ENCODE measurements at places on chromosomes 13 and 19. TPM values are rescaled to one million over a fixed set of nuclear protein-coding genes. Genes with fewer than 3 reads are reported as not detected.

CERS1 gene
- 2.3 TPM for total RNA-seq

APOC1 gene
- total RNA-seq = 417 TPM

CRX gene
- not detected for total RNA-seq

MICOS13 gene
- total RNA-seq = 37.9 TPM

OR7A10 gene
- not detected for total RNA-seq

CC2D1A gene
- 9.7 TPM for total RNA-seq

ITGBL1 gene
- not detected for total RNA-seq

SPRED3 gene
- total RNA-seq = 0.15 TPM

PLIN5 gene
- 1.8 TPM for total RNA-seq

CACNA1A gene
- total RNA-seq = not detected

JAK3 gene
- 2.8 TPM for total RNA-seq

OR7A5 gene
- not detected for total RNA-seq

GRCh38 chr13:43822969-43823368, 36.2 kb upstream of the ENOX1 start:
- no peak for DNase-seq

- no peak for DNase-seq
Measured at GRCh38 chr19:17391371-17392151, 2.4 kb downstream of the CCDC194 start.

- peak; percentile 57 for DNase-seq
Measured at GRCh38 chr19:588093-588740, 1.5 kb upstream of the HCN2 start.

DNA sequence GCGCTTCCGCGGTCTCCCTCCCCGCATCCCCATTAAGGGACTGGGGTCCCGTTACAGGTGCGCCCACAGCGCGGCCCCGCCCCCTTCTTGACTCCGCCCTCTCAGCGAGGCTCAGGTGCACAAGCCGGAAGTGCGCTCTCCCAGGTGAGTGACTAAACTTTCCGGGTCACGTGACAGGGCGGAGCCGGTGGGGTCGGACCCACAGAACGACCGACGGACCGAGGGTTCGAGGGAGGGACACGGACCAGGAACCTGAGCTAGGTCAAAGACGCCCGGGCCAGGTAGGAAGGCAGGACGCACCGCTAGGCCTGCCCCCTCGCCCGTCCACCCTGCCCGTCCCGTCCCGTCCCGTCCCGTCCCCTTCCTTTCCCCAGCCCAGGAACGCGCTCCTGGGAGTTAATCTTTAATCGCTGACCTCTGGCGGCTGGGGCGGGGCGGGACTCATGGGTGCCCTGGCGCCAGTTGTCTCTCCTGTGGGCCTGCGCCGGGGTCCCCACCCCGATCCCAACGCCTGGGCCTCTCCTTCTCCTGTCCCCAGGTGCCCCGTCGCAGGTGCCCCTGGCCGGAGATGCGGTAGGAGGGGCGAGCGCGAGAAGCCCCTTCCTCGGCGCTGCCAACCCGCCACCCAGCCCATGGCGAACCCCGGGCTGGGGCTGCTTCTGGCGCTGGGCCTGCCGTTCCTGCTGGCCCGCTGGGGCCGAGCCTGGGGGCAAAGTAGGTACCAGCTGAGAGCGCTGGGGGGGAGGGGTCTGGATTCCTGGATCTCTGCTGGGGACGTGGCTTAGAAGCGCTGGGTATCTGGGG, at the start of gene CRB3:
CRB3 (plus strand) TSS at position 202 of the 804 bp plus-strand sequence; CDS start at position 633, 431 bp downstream.
- peak; percentile 73 for DNase-seq

DNA sequence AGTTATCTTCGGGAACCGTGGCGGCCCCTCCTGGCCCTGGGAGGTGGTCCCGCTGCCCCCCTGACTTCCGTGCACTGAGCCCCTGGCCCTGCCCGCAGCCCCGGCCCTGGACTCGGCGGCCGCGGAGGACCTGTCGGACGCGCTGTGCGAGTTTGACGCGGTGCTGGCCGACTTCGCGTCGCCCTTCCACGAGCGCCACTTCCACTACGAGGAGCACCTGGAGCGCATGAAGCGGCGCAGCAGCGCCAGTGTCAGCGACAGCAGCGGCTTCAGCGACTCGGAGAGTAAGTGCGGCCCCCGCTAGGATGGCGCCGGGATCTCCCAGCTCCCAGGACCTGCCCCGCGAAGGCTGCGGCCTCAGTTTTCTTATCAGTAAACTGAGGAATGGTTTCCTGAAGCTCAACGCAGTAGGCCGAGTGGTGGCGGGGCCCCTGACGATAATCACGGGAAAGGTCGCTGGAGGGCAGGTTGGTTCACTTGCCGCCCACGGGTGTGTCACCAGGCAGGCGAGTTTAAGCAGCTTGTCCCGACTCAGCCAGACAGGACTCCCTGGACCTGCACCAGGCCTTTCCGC, 924 bp downstream of the RGCC start:
- DNase-seq = no peak

- DNase-seq = no peak
Measured at GRCh38 chr13:71828117-71828516, 38.9 kb downstream of the DACH1 start.

- DNase-seq = peak; percentile 83
Measured at GRCh38 chr19:18961767-18962620, 21.0 kb upstream of the HOMER3 start.

DNA sequence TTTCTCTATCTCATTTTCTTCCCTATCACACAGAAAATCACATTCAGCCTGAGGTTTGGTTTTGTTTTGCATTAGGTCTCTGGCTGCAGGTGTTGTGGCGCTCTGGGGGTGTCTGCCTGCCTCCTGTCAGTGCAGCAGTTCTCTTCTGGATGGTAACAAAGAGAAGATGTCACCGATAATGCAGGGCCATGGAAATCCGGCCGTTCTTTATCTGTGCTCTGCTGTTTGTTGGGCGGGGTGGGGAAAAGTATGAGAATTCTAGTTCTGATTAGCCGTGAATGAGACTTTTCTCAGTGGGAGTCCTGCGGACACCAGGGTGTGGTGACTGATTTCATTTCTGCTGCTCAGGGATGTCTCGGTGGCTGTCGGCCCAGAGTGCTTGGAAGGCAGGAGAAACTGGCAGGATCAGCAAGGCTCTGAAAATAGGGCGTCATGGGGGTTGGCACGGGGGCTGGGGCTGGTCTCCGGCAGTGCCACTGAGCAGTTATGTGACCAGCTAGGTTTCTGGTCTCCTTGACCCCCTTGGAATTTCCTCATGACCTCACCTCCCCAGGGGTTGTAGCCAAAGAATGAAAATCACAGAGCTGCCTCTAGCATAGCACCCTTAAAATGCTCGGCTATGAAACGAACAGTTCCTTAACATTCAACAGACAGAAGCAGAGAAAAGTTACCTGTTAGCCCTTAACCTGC, 5.0 kb downstream of the RNF113B start:
- DNase-seq = no peak

DNA sequence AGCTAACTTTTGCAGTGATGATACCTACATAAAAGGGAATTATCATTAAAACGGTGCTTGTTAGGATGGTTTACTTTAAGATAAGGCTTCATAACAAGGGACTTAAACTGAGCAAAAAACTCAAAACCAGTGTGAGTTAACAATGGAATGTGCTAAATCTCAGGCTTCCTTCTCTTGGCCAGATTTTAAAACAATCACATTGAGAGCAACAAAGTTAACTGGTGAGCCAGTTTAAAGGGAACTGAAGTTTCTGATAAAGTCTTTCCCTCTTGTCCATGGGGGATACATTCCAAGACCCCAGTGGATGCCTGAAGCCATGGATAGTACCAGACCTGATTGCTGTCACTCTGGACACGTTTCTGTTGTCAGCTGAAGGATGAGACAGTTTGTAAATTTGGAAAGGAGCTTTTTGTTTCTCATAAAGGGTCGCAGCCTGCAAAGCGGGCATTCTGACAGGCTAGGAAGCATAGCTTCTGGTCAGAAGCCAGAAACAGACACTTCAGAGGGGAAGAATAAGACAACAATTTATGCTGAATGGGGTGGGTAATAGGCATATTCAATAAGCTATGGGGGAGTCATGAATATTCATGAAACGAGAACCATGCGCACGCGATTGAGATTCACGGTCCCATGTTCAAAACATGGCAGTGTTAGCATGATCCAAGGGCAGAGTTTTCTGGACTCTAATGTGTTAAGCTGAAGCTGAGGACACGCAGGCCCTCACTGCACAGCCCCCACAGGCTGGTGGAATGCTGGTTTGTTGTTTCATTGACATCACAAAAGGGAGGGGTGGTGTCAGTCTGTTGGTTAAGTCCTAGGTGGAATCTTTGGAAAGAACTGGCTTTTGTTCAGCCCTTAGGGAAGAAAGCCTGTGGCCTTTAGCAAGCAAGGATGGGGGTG, 150.6 kb upstream of the RNF113B start:
- peak; percentile 88 for DNase-seq

- no peak for DNase-seq
Measured at GRCh38 chr19:11704626-11705025, 34.1 kb downstream of the ZNF823 start.

GRCh38 chr19:28880735-28881401, 332.1 kb downstream of the UQCRFS1 start:
- DNase-seq = no peak

DNA sequence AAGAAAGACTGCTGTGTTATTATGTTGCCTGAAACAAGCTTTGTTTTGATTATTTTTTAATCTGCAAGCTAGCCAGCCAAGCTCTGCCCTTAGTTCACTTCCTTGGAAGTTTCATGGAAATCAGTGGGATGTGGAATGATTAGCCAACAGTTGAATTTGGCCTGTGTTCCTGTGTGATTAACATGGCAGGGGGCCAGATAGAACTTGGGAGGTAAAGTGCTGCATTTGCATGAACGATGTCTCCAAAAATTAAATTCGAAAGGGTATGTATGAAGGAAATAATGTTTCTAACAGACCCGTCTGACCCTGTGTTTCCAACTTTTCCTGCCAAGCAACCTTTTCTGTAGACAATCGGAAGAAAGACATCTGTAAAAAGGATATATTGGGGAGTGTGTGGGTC, 32.2 kb downstream of the UFM1 start:
- DNase-seq = no peak

- DNase-seq = peak; percentile 23
Measured at GRCh38 chr19:38362076-38362945, 12.1 kb upstream of the PSMD8 start.

DNA sequence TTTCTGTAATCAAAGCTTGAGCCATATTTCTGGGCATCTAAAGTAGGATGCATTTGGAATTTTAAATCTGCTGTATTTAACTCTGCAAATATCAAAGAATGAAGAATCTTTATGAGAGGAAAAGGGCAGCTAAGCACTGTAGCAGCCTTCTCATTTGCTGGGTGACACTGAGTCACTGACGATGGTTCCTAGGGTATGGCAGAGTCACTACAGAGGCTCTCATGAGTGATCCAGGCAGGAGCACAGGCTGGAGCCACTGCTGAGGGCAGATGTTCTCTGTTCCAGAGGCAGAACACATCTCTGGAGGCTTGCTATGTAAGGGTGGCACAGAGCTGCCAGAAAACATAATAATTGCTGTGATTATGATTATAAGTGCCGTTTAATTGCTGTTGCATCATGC, 340.7 kb upstream of the HTR2A start:
- no peak for DNase-seq

DNA sequence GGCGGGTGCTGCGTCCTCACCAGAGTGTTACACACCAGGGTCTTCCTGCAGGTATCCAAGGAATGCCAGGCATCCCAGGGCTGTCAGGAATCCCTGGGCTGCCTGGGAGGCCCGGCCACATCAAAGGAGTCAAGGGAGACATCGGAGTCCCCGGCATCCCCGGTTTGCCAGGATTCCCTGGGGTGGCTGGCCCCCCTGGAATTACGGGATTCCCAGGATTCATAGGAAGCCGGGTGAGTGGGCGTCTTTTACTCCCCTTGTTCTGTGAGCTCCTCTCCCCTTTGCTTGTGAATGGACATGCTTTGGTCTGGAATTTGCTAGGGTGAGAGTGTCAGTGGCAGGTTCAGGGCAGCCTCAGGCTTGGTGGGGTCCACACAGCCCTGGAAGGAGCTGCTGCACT, 75.9 kb downstream of the RAB20 start:
- peak; percentile 91 for DNase-seq

GRCh38 chr19:32830231-32831014, 39.1 kb downstream of the SLC7A9 start:
- no peak for DNase-seq

GRCh38 chr13:104086210-104086609, 1020.0 kb upstream of the SLC10A2 start:
- DNase-seq = no peak

- no peak for DNase-seq
Measured at GRCh38 chr19:54387991-54388801, 23.5 kb upstream of the LAIR1 start.

- DNase-seq = no peak
Measured at GRCh38 chr13:111552891-111553655, 232.6 kb downstream of the TEX29 start.

- DNase-seq = no peak
Measured at GRCh38 chr13:100674572-100674871, at the start of gene TMTC4. Gene TMTC4, minus strand, starts transcription at chr13:100674795. Its CDS starts 4,433 bp downstream, at chr13:100670362.

- no peak for DNase-seq
Measured at GRCh38 chr19:54477650-54478049, 4.6 kb upstream of the CDC42EP5 start.

DNA sequence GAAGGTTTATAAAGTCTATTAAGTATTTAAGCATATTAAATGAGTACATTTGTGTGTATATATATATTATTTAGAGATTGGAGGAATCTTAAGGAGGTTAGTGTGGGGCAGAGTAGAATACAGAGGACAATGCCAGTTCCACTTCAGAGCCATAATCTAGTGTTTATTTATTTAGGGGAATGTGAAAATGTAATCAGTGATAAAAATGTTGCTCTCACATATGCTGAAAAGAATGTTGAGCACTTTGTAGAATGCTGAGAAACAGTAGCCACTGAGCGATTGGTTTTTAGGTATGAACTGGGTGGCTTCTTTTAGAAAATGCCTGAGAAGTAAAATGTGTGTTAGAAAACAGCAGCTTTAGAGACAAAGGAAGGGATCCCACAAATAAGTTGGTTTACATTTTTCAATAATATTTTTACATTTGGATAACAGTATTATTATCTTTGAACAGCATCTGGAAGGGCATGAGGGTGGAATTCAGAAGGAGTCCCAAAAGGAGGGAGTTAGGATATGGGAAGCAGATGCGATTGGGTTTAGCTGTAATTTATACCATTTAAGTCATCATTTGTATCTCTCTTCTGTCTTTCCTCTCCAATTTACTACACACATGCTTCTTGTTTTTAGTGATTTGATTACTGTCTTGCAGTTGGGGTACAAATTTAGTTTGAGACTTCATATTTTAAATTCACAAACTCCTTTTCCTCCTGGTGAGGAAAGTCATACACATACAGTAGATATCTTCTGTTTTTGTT, 68.6 kb downstream of the NDFIP2 start:
- DNase-seq = no peak

- peak; percentile 30 for DNase-seq
Measured at GRCh38 chr13:32791545-32792172, 205.4 kb downstream of the PDS5B start.

GRCh38 chr19:15249972-15250639, 17.9 kb upstream of the EPHX3 start:
- DNase-seq = no peak

DNA sequence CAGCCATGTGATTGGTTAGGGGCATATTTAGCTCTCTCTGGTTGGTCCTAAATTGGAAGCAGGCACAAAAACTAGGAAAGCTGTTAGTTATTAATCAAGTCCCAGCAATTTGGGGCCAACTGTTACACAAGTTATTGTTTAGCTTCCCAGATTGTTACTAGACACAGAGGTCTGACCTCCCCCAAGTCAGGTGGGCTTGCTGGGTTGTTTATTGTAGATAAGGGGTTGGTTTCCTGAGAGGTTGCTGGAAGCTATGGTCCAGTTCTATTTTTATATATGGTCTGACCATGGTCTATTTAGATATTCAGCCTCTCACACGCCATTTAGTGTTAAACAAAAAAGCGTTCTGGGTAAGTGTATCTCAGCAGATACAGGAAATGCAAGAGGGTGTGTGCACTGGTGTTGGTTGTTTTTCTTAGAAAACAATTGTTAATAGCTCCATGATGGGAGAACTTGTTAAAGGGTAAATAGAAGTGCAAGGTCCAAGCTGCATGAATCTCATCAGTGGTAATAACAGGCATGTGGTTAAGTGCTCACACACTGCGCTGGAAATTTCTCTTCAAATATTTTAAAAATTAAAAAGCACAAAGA, 150.0 kb downstream of the RAP2A start:
- peak; percentile 3 for DNase-seq

Measured in HepG2 (cell line).